ENCODE measurements at places on chromosomes 16 and 17.

GRCh38 chr17:70871180-70871818, 702.0 kb downstream of the KCNJ2 start:
- no peak for DNase-seq

GRCh38 chr16:85506635-85506911, 106.5 kb upstream of the GSE1 start:
- no peak for DNase-seq

GRCh38 chr16:75614066-75614897, 8.8 kb downstream of the ADAT1 start:
- no peak for DNase-seq

- peak; percentile 82 for DNase-seq
Measured at GRCh38 chr16:81006211-81006812, 373 bp downstream of the CMC2 start.

DNA sequence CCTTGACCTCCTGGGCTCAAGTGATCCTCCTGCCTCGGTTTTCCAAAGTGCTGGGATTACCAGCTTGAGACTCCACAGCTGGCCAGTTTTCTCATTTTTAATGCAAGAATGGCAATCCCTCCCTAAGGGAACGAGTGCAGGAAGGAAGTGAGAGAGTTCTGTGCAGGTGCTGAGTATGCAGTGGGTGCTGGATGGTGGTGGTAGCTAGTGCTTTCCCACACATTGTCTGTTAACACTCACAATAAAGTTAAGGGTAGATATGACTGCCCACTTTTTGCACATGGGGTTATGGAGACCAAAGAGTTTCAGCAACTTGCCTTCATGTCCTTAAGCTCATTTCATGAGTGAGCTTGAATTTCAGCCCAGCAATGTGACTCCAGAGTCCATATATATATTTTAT, 18.5 kb downstream of the RGS9 start:
- no peak for DNase-seq

DNA sequence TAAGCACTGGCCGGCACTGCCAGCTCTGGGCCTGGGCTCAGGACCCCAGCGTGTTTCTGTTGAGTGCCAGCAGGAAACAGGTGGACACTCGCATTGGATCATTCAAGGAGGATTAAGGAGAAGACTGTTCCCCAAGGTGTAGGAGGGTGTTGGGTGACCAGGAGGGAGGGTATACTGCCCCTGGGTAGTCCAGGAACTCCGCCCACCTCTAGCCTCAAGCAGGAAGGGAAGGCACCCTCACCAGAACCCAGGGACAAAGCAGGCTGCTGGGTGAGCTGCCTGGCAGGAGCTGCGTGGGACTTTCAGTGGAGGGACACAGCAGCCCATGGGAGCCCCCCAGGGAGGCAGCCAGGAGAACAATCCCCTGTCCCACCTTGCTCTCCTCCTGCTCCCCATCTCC, 7.7 kb upstream of the RAB37 start:
- no peak for DNase-seq

DNA sequence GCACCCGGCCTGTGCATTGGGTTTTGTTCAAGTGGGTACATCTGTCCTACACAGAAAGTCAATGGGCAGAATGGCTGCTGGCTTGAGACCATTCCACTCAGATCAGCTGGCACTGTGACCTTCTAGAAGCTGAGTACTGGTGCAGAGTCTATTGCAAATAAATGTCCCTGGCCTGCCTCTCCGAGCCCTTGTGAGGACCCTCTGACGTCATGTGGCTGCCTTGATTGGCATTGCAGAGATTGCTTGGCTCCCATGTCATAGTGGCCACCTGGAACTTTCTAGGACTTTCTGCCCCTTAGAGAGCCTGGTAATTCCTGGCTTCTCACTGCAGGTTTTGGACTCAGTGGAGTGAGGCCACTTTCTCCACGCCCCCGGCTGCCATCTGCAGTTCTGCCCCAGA, 211.3 kb downstream of the ENGASE start:
- no peak for DNase-seq

DNA sequence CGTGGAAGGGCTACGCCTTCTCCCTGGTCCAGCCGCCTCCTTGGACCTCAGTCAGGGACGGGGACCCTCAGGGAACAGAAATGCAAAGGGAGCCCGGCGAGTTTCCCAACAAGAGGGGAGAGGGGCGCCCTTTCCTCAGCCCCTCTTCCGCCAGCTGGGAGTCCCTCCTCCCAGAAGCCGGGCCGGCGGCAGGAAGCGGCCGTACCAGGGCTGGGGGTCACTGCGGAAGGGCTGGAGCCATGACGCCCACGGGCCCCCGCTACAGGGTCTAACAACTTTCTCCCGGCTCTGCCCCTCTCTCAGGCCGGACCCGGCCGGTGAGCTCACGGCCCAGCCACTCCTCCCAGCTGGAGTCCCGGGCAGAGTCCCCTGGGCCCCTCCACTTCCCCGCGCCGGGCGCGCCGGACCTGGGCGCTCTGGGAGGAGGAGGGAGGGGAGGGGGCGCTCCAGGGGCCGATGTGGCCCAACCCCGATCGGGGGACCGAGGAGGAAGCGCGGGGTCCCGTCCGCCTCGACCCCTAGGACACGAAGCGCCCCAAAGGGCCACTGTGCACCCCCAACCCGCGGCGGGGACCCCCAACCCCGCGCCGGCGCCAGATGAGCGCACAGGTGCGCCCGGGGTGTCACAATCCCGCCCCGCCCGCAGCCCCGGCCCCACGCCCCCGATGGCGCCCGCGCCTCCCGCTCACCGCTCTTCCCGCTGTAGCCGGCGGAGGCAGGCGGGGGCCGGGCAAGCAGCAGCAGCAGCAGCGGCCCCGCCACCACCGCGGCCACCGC, 578 bp downstream of the PGAP6 start:
- DNase-seq, result no peak

DNA sequence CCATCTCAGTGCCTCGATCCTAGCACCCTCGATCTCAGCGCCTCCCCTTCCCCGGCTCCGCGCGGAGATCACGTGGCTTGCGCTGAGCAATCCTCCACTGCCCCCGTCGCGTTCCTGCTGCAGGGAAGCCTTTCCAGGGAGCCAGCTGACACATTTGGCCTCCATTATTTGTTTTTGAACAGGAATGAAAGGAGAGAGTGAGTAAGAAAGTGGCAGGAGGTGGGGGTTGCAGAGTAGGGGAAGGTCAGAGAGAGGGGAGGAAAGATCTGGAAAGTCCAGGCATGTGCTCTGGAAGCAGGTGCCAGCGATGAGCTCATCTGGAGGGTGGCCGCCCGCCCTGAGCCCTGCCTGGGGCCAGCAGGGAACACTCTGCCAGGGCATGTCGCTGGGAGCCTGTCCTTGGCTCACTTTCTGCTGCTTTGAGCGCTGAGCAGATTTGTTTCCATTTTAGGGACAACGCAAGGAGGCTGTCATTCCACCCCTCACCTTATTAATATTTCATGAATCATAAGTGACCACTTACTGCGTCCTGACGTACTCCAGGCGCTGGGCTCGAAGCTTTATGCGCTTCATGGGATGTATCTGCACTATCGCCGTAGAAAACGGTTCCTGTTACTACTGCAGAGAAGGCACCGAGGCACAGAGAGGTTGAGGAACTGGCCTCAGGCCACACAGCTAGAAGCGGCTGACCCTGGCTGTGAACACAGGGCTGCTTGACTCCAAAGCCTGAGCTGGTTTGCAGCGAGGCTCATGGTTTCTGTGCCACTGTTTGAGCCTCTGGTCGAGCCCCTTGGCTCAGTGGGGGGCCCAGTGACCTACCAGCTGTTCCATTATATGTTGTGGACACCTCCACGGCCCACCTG, 283.1 kb downstream of the SEC14L1 start:
- DNase-seq, result peak; percentile 89

DNA sequence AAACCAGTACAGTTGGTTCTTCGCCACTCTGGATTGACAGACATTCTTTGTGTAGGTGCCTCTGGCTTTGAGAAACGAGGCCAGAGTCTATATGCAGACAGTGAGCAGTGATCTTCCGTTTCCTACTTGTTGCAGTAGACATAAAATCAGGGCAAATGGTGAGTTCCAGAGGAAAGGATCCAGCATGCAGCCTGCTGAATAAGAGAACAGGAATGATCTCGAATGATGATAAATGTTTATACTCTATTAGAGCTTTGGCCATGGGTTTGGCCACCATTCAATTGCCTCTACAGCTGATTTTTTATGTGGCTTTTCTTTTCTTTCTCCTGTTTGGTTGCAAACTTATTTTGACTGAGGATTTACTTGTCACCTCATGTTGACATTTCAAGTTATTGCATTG, 286.7 kb downstream of the IRX3 start:
- no peak for DNase-seq

GRCh38 chr17:19727501-19728078, 11.2 kb upstream of the SLC47A2 start:
- DNase-seq, result peak; percentile 60

DNA sequence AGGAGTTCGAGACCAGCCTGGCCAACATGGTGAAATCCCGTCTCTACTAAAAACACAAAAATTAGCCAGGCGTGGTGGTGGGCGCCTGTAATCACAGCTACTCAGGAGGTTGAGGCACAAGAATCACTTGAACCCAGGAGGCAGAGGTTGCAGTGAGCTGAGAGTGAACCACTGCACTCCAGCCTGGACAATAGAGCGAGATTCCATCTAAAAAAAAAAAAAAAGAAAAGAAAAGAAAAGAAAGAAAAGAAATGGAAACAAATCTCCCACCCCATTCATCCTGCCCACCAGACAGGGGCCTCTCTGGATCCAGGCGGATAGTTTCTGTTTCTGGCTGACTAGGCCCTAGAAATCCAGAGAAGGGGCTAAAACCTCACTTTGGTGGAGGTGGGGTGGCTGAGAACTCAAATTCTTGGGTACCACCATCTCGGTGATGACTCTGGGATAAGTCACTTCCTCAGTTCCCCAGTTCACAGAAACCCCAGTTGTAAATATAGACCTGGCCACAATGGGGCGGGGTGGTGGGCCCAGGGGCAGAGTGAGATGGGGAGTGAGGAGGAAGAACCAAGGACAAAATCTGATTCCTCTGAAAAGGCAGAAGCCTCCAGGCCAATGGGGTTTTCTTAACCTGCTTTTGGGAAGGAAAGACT, 22.2 kb downstream of the SOCS1 start:
- DNase-seq, result no peak

DNA sequence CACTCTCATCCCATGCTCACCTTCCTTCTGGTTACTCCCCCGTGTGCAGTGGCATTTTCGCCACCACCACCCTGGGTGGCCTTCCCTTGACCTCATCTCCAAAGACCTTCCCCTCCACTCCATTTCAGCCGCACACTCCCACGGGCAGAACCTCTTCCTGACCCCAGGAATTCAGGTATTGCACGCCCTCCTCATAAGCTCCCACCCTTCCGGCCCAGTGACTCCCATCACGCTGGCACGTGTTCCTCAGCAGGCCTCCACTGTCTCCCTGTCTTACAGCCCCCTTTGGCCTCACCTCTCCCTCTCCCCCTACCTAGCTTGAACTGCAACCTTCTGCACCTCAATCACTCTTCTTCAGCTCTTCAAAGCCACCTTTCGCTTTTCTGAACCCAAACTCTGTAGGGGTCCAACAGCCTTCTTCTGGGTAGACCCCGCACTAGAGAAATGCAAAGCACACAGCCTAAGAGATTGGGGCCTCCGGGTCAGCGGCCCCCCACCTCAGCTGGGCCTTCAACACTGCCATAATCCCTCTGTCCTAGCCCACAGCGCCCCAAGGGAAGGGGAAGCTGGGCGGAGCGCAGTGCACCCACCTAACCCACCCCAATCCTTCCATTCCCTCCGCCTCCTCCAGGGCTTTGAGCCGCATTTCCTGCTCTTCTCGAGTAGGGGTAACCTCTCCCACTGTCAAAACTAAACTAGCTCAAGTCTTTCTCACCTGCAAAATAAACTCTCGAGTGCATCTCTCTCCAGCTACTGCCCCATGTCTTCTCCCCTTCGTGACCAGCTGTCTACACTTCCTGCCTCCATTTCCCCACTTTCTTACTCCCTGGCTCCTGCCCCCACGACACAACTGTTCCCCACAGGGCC, 1.7 kb upstream of the TMEM97 start:
- DNase-seq, result no peak

GRCh38 chr17:45395569-45396415, 36.9 kb downstream of the ARHGAP27 start:
- no peak for DNase-seq

- DNase-seq, result peak; percentile 41
Measured at GRCh38 chr16:83954577-83955016, 1.6 kb downstream of the OSGIN1 start.

- DNase-seq, result no peak
Measured at GRCh38 chr16:70705056-70705455, 19.2 kb upstream of the MTSS2 start.

DNA sequence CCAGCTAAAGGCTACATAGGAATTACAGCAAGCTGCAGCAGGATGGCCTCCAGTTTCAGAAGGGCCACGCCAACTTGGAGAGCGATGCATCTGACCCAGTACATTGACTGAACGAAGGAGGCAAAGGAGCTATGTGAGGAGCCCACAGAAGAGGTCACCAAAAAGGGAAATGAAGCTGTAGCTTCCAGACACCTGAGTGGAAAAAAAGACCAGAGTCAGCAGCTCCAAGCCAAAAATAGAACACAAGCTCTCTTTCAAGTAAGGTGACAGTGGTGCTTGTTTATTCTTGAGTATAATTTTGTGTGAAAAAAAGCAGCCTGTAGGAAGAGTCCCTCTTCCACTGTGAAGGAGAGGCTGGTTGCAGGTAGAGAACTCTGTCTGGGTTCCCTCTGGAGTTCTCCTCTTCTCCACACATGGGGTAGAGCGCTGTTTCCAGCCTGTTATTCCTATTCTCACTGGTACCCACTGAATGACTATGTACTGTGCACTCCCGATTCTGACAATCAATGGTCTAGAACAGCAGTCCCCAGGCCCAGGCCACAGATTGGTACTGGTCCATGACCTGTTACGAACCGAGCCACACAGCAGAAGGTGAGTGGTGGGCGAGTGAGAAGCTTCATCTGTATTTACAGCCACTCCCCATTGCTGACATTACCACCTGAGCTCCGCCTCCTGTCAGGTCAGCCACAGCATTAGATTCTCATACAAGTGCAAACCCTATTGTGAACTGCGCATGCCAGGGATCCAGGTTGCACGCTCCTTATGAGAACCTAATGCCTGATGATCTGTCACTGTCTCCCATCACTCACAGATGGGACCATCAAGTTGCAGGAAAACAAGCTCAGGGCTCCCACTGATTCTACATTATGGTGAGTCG, 15.1 kb downstream of the CCL4 start:
- DNase-seq, result no peak

DNA sequence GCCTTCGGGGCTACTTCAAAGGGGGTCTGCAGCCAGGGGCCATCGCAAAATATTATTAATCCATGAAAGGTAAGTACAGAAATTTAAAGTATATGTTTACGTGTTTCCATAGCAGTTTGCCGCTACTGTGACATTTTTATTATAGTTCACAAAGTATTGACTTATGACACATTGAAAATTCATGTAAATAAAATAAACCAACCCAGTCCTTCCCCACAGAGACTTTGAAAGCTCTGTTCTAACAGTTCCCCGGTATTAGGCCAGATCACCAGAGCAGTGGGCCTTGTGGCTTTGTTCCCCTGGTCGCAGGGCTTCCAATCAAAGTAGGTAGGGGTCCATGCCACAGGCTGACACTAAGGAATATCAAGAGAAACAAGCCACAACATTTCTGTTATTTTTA, 13.9 kb downstream of the KIAA0753 start:
- no peak for DNase-seq

- no peak for DNase-seq
Measured at GRCh38 chr16:66649636-66650205, 45.2 kb downstream of the CMTM3 start.

- DNase-seq, result no peak
Measured at GRCh38 chr17:32658470-32659418, 172.0 kb downstream of the CDK5R1 start.
